ENCODE measurements at places on chromosomes 11 and 22.

DNA sequence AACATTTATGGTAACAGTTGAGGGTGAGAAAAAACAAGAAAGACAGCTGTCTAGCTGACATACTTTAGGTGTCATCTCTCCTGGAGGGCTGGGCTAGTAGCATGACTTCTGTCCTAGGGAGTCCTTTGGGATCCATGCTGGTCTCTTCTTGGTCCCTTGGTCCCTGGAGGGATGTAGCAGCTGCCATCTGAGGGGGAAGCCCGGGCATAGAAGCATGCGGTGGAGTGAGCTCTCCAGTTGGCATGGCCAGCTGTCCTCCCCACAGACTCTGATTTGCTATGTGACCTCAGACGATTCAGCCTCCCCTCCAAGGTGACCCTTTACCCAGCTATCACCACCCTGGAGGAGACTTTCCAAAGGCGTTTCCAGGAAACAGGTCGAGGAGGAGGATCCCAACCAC is 28.7 kb downstream of the POU2F3 start:
- DNase-seq: no peak

DNA sequence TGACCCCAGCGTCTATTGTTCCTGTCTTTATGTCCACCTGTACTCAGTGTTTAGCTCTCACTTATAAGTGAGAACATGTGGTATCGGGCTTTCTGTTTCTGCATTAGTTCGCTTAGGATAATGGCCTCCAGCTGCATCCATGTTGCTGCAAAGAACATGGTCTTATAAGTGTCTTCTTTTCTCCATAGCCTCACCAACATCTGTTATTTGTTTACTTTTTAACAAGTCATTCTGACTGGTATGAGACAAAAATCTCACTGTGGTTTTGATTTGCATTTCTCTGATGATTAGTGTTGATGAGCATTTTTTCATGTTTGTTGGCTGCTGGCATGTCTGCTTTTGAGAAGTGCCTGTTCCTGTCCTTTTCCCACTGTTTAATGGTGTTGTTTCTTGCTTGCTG is 21.7 kb upstream of the SLN start:
- no peak for DNase-seq

DNA sequence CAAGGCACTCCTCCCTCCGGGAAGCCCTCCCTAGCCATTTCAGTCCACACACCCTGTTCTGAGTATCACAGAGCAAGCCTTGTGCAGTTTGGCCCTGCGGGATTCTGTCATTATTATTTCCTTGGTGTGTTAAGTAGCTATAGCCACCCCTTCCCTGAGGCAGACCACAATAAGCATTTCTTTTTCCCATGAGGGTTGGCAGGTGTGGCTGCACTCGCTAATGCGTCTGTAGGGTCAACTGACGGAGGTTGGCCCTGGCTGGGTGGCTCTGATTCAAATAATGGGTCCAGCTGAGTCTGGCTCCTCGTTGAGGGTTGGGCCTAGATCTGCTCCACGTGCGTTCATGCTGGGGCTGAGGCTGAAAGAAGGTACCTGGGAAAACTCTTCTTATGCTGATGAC is 5.1 kb downstream of the F2 start:
- no peak for DNase-seq

GRCh38 chr22:47807506-47807905 is 1045.1 kb downstream of the TBC1D22A start:
- DNase-seq: no peak

DNA sequence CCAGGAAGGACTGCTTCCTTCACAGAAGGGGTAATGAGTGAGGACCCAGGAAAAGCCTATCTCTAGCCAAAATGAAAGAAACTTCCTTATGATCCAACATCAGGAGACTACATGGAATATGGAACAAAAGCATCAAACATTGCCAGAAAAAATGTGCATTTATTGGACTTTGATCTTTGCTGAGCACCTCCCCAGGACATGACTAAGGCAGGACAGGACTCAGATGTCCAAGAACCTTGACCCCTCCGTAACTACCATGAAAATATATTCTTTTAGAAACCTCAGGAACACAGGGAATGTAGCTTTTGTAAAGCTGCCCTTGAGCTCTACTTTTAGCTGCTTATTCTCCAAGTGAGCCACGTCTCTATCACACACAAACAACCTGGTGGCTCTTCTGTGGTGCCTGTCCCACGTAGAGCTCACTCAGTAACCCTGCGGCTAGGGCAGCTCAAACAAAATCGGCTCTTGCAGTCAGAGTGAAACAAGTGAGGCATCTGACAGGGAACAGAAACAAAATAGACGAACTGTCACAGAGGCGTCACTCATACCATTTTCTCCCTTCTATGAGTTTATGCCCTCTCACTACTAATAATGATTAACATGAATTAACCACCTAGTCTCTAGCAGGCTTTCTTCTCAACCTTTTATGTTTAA is 471.5 kb upstream of the API5 start:
- DNase-seq: no peak

- DNase-seq: no peak
These were observed 18.3 kb downstream of the KMT5B start for GRCh38 chr11:68194675-68195294.

GRCh38 chr11:17256512-17256911 is 20.0 kb upstream of the NUCB2 start:
- DNase-seq: no peak

DNA sequence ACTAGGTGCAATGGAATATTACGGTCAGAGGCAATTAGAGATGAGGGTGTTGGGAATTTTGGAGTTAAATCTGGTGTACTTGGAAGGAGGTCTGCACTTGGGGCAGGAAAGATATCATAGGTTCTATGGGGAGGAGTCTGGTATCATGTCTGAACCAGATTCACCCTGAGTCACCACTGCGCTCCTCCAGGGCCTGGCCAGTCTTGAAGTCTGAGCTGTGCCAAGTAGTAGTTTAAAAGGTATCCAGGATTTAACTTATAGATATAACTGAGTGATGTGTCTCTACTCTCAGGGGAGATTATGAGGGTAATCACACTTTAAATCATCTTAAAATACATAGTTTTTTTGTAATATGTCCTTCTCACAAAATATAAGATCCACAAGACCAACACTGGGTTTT is 6.6 kb downstream of the CNGA4 start:
- DNase-seq: no peak

- DNase-seq: no peak
These were observed at the start of gene RANBP1 for GRCh38 chr22:20115691-20116375. Gene RANBP1 (plus strand): TSS chr22:20116104. CDS start chr22:20116185, 81 bp downstream.

- DNase-seq: no peak
These were observed 40.8 kb downstream of the BID start for GRCh38 chr22:17733466-17733865.

DNA sequence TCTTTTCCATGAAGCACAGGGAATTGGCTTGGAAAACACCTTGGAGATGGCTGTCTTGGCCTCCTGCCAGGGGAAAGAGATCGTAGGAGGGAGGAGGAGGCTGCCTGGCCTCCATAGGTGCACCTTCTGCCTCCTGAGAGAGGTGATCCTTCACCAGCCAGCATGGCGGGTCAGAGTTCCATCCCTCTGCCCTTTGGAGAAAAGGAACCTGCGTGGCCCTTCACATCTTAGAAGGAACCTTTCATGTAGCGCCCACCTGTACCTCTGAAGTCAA is 58.2 kb upstream of the DRD2 start:
- no peak for DNase-seq

- DNase-seq: peak; percentile 88
These were observed 47.0 kb upstream of the SUSD2 start for GRCh38 chr22:24134090-24134846.

DNA sequence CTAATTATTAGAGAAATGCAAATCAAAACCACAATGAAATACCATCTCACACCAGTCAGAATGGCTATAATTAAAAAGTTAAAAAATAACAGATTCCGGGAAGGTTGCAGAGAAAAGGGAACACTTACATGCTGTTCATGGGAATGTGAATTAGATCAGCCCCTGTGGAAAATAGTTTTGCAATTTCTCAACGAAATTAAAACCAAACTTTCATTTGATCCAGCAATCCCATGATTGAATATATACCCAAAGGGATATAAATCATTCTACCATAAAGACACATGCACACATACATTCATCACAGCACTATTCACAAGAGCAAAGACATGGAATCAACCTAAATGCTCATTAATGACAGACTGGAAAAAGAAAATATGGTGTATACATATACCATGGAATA is 32.5 kb downstream of the NOX4 start:
- no peak for DNase-seq

DNA sequence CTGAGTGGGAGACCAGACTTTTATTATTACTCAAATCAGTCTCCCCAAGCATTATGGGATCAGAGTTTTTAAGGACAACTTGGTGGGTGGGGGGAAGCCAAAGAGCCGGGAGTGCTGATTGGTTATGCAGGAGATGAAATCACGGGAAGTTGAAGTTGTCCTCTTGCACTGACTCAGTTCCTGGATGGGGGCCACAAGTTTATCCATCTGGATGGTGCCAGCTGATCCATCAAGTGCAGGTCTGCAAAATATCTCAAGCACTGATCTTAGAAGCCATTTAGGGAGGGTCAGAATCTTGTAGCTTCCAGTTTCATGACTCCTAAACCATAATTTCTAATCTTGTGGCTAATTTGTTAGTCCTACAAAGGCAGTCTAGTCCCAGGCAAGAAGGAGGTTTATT is 53.5 kb upstream of the LMO1 start:
- DNase-seq: no peak

All from CD4-positive, alpha-beta T cell treated with Interleukin-4 for 1 hour (primary cell).